ENCODE measurements at places on chromosomes 7 and 10.

- DNase-seq = no peak
These were observed 43.8 kb downstream of the PTPRN2 start for GRCh38 chr7:158543840-158544239.

DNA sequence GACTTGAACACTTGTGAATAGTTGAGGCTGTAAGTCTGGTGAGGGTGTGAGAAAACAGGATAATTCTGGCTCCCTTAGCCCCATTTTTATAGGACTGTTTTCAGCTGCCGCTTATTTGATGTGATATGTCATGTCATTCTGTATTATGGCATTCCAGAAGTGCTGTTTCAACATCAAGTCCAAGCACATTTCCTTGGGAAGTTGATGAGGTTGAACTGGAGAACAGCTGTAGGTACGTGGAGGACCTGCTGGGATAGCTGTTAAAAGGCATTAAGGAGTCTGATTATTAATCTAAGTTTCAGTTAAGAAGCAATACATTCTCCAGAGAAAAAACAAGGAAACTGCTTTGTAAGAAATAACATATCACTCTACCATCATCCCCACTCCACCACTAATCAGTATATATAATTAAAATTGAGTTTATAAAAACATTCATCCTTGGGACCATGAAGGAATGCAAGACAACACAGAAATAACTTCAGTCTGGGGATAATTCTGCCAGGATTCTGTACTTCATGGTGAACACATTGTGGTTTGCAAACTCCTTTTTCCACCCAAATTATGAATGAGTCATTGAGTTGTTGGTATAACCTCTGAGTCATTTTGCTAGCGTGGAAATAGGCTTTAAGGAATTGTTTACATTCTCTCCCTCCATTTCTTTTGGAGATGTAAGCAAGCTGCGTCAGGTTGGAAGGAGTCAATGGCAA lies 39.9 kb upstream of the TMEM229A start:
- no peak for DNase-seq

GRCh38 chr7:46259947-46260346 lies 338.9 kb upstream of the IGFBP3 start:
- DNase-seq = no peak

DNA sequence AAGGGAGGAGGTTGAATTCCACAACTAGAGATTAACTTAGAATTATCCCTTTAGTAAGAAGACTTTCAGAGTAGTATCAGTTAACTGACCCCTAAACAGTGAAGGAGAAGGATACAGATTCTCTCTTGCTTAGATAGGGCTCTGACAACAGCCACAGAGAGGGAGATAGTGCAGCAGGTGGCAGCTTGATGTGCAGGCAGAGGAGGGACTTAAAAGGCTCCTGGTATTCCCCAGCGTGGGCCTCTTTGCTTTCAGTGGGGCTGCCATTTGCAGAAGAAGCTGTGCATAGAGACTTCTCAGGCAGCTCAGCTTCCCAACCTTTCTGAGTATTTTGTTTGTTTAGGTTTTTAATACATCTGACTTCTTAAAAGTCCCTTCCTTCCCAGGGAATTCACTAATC lies 16.0 kb downstream of the FZD1 start:
- no peak for DNase-seq

- DNase-seq = no peak
These were observed 14.0 kb downstream of the ITPRIP start for GRCh38 chr10:104324221-104324686.

All from NAMALWA (cell line).